NCI-H460 (cell line): ENCODE measurements at places on chromosomes 2 and 18.

GRCh38 chr18:79643054-79643984 is 36.3 kb upstream of the CTDP1 start:
- no peak for DNase-seq

DNA sequence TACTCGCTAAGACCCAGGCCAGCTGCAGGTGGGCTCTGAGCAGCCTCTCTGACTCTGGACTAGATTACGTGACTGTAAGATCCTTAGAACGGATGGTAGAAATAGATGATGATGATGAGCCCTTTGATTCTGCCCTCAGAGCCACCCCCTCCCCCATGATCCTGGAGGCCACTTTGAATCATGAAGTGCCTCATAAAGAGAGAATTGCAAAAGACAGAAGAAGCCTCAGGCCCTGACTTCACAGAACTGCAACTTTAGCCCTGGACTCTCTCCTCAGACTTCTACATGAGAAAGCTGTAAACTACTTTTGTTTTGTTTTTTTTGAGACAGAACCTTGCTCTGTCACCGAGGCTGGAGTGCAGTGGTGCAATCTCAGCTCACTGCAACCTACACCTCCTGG is 15.4 kb upstream of the TET3 start:
- no peak for DNase-seq

DNA sequence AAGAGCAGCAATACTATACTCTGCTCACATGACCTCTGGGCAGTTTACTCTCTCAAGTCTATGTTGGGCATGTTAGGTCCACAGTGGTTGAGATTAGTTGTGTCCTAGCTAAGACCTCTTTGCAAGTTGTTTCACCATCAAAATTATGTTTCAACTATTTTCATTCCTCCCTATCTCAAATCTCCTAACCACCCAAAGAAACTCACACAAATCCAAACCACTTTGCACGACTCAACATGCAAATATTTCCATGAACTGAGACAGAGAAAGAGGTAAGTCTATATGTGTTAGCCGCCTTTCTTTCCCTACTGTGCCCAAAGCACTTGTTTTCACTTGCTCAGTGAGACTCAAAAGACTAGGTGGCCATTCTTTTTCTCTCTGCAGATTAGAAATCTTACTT is 546.8 kb downstream of the TNS1 start:
- no peak for DNase-seq

GRCh38 chr2:218577482-218578220 is 9.0 kb downstream of the CNOT9 start:
- DNase-seq: no peak

- no peak for DNase-seq
These were observed 32.6 kb downstream of the PPP1R1C start for GRCh38 chr2:182018218-182018617.

DNA sequence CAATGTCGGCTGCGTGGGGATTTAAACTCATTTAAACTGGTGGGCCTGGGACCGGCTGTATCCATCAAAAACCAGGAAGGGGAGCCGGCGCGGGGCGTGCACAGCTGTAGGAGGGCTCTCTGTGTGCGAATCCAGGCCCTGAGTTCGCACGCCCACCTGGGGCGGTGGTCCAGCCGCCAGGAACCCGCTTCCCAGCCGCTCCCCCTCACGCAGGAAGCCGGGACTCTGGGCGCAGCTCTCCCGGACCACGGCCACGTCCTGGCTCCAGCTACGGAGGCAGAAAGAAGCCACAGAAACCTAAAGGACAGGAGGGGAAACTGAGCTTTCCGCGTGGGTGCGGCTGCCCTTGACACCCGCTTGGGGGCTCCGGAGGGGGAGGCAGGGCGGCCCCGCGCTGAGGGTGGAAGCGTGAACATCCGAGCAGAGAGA is 80.6 kb downstream of the GFPT1 start:
- DNase-seq: no peak

- peak; percentile 56 for DNase-seq
These were observed 38.8 kb downstream of the ADAM23 start for GRCh38 chr2:206482123-206482522.

GRCh38 chr2:54665436-54665856 is 58.0 kb upstream of the EML6 start:
- peak; percentile 48 for DNase-seq

GRCh38 chr2:522776-523175 is 154.4 kb downstream of the TMEM18 start:
- DNase-seq: no peak

GRCh38 chr2:15788830-15789229 is 151.5 kb upstream of the MYCN start:
- DNase-seq: no peak

- no peak for DNase-seq
These were observed 19.7 kb upstream of the ASNSD1 start for GRCh38 chr2:189641590-189641989.

GRCh38 chr18:23134780-23135549 is at the start of gene CABLES1:
Gene CABLES1 (plus strand): TSS chr18:23135485. CDS start chr18:23135763, 278 bp downstream.
- peak; percentile 14 for DNase-seq

DNA sequence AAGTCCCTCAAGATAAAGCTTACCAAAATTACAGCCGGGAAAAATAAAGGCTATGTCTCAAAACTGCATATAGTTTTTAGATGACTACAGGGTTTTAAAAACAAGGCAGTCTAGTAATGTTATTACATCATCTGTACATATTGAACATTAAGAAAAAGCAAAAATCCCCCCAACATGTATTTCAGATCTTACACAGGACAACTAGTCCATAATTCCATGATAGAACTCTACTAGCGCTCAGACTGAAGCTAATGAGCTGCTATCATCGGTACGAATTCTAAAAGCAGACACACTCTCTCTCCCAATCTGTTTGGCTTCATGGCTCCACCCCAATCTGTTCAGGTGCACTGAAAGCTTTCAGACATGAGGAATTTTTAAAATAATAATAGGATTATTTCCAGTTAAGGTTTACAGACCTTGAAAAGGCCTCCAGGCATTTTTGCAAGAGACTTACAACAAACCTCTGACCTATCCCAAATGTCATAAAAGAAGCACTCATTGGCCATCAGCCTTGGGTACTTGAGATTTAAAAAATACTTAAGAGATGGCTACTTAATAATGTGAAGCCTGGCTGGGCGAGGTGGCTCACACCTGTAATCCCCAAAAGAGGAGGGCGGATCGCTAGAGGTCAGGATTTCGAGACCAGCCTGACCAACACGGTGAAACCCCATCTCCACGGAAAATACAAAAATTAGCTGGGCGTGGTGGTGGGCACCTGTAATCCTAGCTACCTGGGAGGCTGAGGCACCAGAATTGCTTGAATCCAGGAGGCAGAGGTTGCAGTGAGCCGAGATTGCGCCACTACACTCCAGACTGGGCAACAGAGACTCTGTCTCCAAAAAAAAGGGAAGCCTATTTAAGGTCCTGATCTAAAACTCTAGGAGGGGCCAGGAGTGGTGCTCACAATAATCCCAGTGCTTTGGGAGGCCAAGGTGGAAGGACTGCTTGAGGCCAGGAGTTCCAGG is 2.0 kb downstream of the NPC1 start:
- no peak for DNase-seq

DNA sequence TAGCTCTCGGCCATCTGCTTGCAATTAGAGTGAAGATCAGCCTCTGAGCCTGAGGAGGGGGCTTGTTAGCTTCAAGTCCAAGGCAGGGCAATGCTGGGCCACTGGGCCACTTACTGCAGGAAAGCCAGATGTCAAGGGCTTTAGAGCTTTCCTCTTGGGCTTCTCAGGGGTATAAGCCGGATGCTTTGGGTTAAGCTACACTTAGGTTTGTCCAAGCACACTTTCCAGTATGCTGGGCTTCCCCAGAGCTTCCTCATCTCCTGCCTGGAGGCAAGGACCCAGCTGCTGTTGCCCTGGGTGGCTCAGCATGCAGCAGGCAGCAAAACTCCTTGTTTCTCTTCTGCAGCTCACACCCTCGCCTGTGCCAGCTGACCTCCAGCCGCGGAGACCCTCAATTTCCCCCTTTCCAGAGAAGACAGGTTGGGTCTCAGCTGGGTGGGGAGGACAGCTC is 29.0 kb upstream of the ATOH8 start:
- DNase-seq: no peak

GRCh38 chr2:104638859-104639202 is 215.1 kb upstream of the POU3F3 start:
- no peak for DNase-seq

DNA sequence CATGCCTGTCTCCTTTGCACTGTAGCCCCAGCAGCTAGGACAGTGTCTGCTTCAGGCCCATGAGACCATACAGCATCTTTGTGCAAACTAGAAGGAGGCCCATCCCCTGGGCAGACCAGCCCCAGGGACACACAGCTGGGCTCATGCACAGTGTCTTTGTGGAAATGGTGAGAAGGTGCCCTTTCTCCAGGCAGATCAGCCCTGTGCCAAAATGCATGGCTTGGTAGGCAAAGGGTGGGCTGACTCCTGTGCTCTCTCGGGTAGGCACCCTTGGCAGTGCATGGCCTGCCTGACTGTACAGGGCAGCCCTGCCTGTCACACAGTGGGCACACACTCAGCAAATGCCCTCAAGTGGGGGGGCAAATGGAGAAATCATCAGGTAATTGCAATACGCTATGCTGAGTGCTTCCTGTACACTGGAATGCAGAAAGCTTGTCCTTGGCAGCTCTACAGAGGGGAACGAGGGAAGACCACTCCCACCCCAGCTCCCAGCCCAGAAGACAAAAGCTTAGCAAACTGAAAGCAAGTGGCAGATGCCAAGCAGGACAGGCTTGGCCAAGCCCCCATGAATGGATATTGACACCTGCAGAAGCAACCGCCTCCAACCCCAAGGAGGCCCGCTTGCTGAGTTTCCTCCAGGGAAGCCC is 21.6 kb downstream of the TNS1 start:
- no peak for DNase-seq

DNA sequence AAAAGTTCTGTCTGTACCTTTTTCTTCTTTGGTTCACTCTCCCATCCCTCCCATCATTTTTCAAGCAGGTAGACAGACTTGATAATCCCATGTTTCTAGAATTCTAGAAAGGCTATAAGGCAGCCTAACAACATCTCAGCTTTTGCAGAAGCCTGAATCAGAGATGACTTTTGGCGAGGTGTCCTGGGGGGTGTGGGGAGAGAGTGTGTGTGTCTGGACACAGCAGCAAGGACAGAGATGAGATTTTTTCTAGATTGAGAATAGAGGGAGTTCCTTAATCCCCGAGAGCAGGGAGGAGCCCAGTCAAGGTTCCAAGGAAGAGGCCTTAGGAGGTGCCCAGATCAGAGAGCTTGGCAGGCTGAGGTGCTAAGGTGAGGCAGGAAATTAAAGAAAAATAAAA is 22.0 kb upstream of the LAPTM4A start:
- DNase-seq: no peak

GRCh38 chr2:16650287-16651249 is 15.1 kb downstream of the CYRIA start:
- DNase-seq: no peak

DNA sequence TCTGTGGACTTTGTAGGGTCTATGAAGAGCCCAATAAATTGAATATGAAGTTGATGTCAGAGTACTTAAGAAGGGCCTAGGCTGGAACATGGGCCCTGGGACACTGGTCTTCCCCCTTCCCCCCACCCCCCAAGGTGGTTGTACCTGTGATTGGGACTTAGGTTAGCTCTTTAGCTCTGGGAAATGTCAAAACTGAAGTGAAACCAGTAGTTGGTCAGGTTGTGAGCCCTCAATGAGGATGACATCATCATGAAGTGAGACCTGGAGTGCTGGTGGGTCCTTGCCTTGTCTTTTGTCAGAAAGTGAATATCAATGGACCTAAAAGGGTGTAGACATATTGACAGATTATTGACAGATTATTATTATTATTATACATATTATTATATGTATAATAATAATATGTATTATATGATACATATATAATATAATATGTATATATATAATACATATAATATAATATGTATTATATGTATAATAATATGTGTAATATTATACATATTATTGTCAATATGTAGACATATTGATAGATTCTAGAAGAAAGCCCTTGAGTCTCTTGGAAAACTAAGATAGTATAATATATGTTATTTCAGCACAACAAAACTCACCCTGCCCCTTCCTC is 5.4 kb downstream of the MARS2 start:
- DNase-seq: no peak

- no peak for DNase-seq
These were observed 136.3 kb downstream of the TMEM163 start for GRCh38 chr2:134582547-134582899.

DNA sequence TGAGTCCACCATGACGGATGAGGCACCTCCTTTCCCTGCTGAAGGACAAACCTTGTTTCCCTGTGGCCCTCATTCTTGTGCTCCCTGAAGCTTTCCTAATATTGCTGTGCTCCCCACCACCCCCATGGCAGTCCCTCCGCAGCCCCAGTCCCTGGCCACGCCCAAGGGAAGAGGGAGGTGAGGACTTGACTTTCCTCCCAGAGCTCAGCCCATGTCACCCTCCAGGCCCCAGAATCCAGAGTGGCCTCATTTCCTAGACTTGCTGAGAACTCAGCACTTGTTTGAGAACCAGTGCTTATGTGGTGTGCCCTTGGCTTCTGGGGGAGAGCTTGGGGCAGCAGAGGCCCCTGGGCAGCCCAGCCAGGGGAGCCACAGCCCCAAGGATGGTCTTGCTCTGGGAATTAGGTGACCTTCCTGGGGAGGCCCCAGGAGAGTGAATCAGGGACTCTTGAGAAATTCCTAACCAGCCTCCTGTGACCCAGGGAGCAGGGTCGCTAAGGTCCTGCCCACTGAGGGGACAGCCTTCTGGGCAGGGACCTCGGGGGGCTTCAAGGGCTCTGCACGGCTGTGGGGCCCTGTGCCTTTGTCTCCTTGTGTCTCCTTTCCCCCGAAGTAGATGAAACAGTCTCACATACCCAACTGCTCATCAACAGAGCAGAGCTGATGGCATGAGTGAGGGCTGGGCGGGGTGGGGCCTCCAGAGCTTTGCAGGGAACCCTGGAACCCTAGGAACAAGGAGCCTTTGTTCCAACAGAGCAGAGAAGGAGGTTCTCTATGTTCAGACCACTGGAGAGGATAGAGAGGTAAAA is 27.9 kb downstream of the PSD4 start:
- DNase-seq: no peak

DNA sequence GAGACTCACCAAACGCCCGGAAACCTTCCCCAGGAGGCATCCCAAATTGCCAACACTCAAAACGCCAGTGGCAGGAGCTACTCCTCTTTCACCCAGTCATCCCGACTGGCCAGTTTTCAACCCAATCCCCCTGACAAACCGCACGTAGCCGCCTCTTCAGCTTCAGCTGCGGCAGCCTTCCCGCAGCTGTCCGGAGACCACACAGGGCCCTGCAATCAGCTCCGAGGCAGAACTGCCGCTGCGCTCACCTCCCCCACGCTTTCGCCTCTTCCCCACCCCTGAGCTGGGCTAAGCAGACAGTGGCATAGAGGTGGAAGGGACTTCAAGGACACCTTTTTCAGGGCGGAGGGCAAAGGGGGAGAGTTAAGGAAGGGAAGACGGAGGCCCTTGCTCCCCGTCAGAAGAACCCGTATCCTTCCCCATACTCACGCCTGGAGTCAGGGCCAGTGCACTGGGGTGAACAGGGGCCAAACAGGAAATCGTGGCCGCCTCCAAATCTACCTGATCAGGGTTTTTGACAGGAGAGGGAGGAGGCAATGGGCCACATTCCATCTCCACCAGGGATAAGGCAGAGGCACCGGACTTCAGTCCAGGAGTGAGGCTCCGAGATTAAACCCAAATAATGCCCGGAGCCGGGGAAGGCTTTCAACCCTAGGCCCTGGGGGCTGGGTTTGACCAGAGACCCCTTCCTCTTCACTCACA is 16.9 kb downstream of the CYP26B1 start:
- DNase-seq: no peak
